ENCODE measurements at places on chromosomes 16 and 17.
A peak's percentile ranks its signal among the peaks of the same experiment; 100 is the strongest.

DNA sequence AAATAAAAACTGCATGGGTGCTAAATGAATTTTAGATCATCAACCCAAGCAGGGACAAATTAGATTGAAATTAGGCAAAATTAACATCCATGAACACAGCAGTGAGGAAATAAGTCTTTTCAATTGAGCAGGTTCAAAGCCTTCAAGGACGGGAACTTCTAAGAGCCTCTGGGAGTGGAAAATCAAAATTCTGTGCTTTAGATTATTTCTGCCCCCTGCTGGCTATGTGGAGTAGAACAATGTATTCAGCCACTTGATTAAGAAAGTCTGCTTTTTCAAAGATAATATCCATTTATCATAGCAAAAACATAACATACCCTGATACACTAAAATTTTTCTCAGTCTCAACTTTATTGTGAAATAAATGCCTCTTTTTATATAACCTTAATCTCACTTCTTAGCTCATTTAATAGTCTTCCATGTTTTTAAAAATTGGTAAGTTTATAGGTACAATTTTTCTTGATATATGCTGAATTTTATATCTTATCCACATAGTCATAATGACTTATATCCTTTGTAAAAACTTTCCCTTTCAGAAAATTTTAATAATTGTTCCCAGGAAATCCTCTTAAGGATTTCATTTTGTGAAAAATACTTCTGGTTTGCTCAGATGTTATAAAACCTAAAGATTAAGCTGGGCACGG lies 28.1 kb upstream of the NOL11 start:
- DNase-seq = no peak

DNA sequence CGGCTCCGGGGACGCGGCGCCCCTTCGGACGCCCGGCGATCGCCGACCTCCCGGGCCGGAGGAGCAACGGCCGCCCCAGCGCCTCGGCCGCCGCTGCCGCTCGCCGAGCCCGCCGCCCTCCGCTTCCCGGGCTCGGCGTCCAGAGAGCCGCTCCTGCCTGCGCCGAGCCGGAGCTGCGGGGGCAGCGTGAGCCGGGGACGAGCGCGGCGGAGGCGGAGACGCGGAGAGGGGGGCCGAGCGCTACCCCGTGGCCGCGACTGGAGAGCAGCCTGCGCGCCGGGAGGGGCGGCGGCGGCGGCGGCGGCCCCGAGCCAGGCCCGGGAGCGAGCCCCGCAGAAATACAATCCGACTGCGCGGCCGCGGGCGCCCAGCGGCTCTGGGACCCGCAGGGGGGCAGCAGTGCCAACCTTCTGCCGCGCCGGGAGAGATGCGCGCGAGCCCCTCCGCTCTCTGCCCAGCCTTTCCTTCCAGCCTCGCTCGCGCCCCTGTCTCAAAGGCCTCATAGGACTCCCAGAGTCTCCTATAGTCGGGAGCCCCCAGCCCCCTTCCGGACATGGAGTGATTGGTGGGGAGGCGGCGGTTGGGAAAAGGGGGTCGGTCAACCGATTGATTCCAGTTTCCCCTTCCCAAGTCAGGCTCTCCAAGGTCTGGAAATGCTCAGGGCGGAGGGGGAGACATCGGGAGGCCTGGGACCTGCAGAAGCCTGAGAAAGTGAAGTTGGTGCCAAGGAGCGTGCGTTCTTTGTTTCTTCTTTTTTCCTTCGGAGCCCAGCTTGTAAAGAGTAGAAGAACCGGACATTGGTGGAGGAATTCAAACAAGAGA lies 1.0 kb upstream of the SDK2 start:
- peak; percentile 73 for DNase-seq

GRCh38 chr17:19296786-19297778 lies 59.9 kb downstream of the EPN2 start:
- no peak for DNase-seq

DNA sequence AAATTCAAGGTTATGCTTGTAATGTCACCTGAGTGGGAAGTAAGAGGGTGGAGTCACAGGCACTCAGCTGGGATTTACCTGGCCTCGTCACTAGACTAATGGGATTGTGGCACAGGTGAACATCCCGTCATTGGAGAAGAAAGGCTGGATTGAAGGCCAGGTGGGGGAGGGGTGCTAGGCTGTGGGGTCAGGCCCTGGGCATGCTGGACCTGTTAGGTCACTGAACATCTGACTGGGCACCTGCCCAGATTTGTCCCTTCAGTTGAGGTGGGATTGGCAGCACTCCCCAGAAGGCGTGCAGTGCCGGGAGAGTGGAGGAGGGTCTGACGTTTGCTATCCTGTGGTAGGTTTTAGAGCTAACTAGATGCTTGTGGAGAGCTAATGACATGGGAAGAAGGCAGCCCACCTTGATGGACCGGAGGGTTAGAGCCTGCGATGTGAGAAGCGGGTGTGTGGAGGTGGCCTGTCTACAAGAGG lies 161.5 kb upstream of the ZNF267 start:
- DNase-seq = no peak

- peak; percentile 26 for DNase-seq
Measured at GRCh38 chr16:2253293-2253692, 1.9 kb upstream of the ECI1 start.

DNA sequence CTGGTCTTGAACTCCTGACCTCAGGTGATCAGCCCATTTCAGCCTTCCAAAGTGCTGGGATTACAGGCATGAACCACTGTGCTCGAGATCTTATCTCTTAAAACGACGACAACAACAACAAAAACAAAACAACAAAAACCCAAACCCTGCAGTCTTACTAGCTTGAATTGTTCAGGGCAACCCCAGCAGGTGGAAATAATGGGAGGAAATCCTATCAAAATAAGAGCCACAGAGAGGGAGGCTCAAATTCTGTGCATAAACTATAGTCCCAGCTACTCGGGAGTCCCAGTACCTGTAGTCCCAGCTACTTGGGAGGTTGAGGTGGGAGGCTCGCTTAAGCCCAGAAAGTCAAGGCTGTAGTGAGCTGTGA lies 16.5 kb upstream of the ATP6V0A1 start:
- no peak for DNase-seq

DNA sequence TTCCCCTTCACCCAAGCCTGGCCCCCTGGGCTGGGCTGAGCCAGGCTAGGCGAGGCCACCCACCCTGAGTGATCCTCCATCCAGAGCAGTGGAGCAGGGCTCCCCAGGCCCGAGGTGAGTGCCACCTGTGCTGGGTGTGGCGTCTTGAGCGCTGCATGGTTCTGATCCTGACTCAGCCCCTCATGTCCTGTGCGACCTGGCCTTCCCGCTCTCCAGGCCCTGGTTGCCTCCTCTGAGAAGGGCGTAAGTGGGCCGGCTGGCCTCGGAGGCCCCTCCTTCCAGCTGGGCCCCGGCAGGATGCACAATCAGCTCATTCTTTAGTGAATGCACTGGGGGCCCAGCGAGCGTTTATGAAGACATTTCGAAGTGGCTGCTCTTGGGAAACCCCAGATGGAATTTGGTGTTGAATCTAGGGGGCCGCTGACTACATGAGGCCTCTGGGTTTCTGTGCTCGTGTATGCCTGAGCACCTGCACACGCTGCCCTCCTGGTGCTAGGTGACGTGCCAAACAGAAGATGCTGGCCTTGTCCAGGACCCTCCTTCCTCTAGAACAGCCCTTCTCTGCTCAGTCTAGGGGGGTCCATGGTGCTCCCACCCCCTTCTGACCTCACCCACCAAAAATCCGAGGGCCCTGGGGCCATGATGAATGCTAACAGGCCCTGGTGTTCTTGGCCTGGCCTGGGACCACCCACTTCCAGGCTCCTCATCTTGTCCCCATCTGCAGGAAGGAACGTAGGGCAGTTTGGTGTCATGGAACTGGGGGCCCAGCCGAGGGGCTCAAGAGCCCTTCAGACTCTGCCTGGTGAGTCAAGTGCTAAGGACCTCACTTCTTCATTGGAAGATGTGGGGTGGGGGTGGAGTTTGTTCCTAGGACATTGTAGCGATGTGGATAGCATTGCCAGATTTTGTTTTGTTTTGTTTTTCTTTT lies 3.6 kb upstream of the TMEM92 start:
- DNase-seq = peak; percentile 65
